Stimulated activated CD8-positive, alpha-beta memory T cell treated with anti-CD3 and anti-CD28 coated beads, Interleukin-2, amount 100 ng/mL, for 48 hours (primary cell): ENCODE measurements at places on chromosomes 7 and 10.

GRCh38 chr10:5522913-5523560 is 1.7 kb upstream of the CALML3 start:
- no peak for DNase-seq

GRCh38 chr10:2620827-2621521 is 446.4 kb upstream of the PFKP start:
- DNase-seq = no peak

DNA sequence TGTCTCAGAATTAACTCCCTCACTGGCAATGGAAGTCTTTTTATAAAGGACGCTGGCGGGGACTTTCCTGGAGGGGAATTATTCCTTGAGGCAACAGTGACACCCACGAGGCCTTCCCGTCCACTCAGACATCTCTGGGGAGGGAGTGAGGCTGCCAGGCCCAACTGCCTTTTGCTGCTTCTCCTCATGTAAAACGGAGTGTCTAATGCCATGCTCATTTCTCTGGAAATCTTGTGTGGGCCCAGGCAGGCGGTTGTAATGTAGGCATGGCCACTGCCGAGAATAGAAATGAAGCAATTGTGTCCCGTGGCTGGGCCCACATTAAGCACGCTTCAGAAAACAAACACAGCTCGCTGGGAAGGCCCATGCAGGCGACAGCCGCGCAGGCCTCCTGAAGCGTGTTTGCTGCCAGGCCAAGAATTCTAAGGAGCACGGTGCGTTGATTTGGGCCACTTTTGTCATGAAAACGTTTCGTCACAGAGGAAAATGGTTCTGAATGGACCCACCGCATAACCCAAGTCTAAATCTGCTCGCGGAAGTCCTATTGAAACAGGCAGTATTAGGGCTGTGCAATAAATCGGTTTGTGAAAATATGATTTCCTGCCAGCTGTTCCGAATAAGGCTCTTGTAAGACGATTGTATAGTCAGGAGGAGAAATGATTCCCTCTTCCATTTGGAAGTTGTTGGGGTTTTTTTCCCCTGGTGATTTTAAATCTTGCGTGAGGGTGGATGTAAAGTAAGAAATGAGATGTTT is 104.2 kb upstream of the CHST15 start:
- no peak for DNase-seq

DNA sequence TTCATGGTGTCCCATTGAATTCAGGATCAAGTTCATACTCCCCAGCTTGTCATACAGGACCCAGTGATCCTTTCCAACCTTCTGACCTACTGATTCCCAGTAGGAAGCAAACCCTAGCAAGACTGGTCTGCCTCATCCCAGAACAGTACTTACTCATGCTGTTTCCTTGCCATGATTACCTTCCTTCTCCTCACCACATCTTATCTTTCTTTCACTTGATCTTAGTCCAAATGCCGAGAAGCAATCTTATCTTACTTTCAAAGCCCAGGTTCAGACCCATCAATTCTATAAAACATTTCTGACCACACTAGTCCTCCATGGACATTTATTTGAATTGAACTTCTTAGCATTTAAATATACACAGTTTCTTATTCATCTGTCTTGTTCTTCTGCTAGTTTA is 26.6 kb upstream of the ATRNL1 start:
- no peak for DNase-seq

GRCh38 chr7:155437836-155438235 is 20.1 kb upstream of the EN2 start:
- DNase-seq = no peak

DNA sequence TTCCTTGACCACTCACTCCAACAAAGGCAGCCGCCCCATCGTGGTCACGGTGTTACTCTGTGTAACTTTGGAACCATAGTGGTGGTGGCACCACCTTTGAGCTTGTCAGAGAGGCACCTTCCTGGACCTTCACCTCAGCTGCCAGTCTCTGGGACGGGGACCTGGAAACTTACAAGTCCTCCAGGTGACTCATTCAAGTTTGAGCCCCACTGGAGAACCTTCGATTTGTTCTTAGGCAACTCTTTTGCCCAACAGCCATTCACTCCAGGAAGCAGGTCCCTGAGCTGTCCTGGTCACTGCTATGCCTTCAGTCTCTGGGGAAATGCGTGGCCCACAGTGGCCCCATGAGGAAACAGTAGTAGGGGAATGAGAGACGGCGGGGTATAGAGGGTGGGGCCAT is 17.2 kb downstream of the STX1A start:
- no peak for DNase-seq

GRCh38 chr7:130953196-130953595 is 219.2 kb upstream of the KLF14 start:
- DNase-seq = no peak

- DNase-seq = no peak
Measured at GRCh38 chr7:2487586-2488271, 11.5 kb upstream of the GRIFIN start.

- DNase-seq = no peak
Measured at GRCh38 chr10:113304726-113305125, 248.1 kb upstream of the HABP2 start.

GRCh38 chr10:47412177-47412730 is 28.2 kb upstream of the ZNF488 start:
- no peak for DNase-seq

DNA sequence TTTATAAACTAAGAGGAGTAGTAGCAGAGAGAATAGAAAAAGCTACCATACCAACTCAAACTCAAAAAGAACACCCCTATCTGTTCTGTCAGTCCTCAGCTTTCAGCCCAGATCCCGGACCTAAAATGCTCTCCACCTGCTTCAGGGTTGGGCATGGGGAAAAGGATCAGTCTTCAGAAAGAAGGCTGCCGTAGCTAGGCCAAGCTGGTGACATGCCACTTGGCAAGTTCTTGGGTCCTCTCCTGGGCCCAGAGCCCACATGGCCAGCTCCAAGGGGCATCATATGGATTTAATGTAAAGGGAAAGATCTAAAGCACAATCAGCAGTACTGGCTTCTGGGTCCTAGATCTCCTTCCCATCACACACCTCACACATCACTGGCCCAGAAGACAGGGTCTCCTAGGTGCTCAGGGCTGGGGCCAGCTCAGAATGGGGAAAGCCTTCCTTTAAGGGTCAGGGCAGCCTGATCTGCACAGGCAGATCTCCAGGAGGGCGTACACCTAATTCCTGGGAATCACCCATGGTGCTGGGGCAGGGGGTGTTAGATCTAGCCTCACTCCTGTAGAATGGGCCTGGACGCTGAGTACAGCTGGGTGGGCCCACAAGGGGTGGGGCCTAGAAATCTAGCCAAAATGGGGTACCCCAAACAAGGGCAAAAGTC is 2.5 kb downstream of the VAX1 start:
- DNase-seq = no peak

- DNase-seq = no peak
Measured at GRCh38 chr7:133629701-133630100, 376.8 kb downstream of the EXOC4 start.

DNA sequence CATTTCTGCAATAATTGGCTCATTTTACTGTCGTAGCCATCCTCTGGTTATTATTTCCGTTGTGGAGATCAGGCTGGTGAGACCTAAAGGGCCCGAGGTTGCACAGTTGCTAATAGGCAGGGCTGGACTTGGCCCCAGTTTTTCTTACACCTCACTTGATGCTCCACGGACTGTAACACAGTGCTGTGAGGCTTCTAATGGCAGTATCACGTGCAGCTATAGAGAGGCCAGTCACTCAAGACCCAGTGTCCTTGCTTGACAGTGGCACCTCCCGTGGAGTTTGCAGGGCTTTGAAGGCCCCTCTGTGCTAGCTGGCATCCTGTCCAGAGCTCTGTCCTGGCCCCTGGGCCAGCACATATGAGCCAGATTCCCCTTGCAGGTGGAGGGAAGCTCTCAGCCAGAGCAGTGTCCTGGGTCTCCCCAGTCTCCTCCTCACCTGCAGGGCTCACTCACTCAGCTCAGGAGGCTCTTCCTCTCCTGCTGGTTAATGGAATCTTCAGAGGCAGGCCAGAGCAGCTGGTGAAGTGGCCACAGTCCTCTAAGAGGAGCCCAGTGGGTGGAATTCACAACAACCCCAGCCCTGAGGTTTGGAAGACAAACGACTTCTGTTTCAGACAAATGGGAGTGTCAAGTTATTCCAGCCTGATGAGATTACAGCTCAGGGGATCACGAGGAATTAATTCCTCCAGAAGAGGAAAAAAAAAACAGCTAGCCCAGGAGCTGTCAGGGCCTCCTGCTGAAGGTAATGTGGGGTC is 114.2 kb upstream of the FAM180A start:
- no peak for DNase-seq

GRCh38 chr7:43758822-43759683 is 573 bp downstream of the BLVRA start:
- DNase-seq = no peak

GRCh38 chr10:78985973-78986818 is 82.6 kb upstream of the ZMIZ1 start:
- no peak for DNase-seq

DNA sequence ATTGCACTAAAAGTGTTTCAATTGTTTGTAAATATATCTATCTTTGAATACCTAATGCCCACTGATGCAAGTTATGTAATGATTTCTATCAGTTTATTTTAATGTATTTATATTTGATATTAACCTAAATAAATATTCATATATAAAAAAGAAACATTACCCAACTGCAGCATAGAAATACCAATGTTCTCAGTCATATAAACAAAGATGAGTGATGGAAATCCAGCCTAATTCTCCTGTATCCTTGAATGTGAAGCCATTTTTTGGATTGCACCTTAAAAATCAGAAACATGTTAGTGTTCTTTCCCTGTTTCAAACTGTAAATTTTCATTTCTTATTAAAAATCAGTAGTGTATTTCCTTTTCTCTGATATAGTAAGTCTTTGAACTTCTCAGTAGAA is 305.8 kb upstream of the GNAI1 start:
- DNase-seq = no peak

GRCh38 chr10:74981831-74982633 is 129.4 kb upstream of the SAMD8 start:
- no peak for DNase-seq

GRCh38 chr10:69088801-69089501 is 1.0 kb downstream of the SRGN start:
- DNase-seq = no peak

DNA sequence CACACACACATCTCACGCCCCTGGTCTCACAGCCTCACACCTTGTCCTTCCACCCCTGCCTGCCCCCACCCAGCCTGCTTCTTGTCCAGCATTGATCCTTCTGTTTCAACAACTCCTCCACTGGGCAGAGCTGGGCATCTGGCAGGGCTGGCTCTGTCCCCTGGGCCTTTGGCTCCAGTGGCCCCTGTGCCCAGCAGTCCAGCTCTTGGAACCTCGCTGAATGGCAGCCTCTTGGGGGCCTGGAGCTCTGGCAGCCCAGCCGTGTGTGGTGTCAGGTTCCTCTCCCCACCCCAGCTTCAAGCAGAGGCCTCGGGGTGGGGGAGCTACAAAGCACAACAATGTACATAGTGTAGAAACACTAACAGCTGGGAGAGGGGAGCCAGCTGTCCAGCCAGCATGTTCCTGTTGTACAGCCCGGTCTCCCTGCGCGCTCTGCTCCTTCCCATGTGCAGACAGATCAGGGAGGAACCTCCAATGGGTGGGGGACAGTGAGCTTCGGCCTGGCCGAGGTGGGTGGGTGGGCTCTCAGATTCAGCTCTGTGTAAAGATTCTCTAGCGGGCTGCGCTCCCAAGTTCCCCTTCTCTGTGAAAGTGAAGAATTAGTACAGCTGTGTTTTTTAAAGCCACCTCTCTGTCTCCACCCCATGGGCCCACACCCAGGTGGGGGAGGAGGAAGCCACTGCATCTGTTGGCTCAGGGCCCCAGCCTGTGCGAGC is 19.4 kb downstream of the ZMIZ2 start:
- no peak for DNase-seq

GRCh38 chr7:3078514-3078913 is 34.8 kb upstream of the CARD11 start:
- no peak for DNase-seq

GRCh38 chr7:29920491-29920890 is 69.1 kb downstream of the SCRN1 start:
- DNase-seq = no peak

DNA sequence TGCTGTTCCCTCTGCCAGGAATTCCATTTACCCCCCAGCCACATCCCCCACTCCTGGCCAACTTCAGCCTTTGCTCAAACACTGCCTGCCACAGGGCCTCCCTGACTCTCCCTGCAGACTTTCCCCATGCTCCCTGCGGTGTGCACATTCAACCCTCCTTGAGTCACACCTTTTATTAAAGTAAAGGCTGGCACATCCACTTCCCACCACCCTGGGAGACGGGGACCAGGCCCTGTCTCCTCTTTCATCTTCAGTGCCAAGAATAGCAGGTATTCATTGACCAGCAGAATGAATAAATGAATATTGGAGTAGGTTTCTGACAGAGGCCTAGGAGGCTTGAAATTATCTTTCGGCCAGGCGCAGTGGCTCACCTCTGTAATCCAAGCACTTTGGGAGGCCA is 91.4 kb downstream of the GRK5 start:
- no peak for DNase-seq

- no peak for DNase-seq
Measured at GRCh38 chr10:60940446-60940845, 3.5 kb downstream of the RHOBTB1 start.

DNA sequence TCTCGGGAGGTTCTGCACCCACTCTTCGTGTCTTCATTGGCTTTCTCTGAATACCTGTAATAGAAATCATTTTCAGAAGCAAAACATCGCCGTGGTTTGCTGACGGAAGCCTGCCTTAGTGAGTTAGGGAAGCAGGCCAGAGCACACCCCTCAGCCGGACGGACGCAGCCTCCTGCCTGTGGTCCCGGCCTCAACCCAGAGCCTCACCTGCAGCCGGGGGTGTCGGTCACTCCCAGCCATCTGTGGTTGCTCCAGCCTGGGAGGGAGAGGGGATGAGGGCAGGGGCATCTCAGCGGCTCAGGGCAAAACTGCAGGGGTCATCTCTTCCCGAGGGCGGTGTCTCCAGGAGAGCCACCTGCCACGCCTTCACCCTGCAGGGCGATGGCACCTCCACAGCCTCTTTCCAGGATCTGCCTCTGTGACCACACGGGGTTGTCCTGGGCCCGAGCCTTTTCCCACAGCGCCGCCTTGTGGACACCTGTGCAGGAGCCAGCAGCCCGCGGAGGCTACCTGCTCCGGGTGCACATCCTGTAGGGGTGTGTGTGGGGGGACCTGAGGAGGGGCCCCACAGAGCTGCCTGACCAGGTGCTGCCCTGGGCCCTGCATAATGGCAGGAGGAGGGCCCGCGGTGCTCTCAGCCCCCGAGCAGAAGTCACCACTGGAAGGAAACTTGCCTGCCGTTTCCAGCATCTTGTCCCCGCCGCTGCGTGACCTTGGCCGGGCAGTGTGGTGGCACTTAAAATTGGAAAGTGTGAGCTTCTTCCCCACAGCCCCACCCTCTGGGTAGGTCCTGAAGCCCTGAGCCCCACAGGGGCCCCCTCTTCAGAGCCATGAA is 21.6 kb upstream of the AP5Z1 start:
- DNase-seq = peak; percentile 76
